ENCODE measurements at places on chromosomes 1 and 21. TPM values are rescaled to one million over a fixed set of nuclear protein-coding genes. Genes with fewer than 3 reads are reported as not detected.

GRCh38 chr1:220473440-220473839 is 54.5 kb upstream of the MARK1 start:
- no peak for DNase-seq

GRCh38 chr1:94422115-94422820 is 4.1 kb downstream of the ABCD3 start:
- DNase-seq: no peak

Gene FCRL1
- total RNA-seq: 1.8 TPM

DNA sequence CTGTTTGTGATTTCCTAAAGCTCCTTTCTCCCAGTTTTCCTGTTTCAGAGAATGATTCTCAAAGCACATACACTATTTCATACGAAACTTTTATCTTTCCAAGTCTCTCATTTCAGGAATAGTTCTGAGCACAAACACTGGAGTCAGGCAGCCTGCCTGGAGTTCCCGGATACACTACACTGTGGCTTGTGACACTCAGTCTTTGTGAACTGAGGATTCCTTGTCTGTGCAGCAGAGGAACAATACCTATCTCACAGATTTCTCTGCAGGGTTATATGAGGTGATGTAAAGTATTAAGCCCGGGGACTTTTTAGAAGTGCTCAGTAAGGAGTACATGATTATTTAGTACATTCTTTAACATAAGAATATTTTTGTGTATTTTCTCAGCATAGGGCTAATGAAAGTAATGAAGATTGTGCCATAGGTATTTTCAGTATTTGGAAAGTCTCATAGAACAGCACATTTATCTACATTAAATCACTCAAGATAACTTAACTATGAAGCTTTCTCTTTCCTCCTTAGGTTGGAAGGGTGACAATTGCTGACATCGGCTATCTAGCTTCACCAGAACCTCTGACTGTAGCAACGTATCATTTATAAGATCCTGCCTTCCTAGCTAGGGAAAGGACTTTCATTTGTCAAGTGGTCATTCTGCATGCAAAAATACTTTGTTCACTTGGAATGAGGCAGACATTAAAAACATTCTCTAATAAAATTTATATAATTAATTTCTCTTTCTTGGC is 12.9 kb downstream of the GBP2 start:
- DNase-seq: no peak

Gene C1orf56
- total RNA-seq: 5.0 TPM

DNA sequence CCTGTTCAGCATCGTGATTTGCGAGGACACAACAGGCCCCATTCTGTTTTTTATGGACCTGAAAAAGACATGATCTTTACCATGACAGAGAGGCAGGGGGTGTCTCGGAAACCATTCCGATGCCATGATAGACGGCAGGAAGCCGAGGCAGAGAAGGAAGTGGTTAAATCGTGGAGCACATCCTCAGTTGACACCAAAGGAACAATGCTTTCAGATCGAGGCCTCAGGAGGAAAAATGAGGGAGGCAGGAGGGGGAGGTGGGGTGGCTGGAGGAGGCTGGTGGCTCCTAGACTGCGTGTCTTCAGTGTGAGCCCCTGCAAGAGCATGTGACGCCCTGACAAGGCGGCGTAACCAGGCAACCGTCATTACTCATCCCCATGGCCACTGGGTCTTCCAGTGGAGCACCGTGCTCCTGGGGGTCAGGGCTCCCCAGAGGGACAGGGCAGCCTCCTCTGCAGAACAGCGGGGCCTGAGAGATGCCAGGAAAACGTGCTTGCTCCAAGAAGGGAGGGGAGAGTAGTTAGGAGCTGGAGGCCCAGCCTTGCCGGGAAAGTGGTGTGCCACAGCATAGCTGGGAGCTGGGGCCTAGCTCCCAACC is 172.8 kb upstream of the TMEM51 start:
- no peak for DNase-seq

- DNase-seq: no peak
These were observed 1.2 kb upstream of the NUCKS1 start for GRCh38 chr1:205751036-205751651.

DNA sequence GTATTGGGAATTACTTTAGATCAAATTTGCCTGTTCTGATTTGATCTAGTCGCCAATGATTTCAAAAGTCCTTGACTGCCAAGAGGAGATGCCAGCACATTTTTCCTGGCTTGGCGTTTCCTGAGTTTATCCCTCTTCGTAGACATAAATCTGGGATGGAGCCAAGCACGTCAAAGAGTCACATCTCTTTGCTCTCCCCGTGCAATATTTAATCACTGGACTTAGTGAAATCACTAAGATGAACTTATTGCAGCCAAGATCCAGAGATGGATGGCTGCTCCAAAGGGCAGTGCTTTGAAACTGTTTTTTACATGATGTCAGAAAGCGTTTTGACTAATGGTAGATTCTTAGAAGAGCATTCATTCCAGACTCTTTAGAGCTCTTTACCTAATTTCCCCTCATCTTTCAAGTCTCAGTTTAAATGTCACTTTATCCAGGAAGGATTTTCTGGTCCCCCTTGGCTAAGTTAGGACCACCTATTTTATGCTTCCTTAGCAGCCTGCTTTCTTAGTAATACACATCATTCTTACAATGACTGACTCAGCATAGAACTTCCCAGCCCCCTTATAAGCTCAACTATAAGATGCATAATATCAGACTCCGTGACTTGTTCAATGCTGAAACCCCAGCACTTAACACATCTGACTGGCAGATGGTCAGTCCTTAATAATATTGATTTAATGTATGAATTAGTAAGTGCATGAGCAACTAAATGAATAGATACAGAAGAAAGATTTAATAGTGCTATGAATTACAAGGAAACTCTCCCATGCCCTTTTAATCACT is 94.4 kb upstream of the GREM2 start:
- no peak for DNase-seq

DNA sequence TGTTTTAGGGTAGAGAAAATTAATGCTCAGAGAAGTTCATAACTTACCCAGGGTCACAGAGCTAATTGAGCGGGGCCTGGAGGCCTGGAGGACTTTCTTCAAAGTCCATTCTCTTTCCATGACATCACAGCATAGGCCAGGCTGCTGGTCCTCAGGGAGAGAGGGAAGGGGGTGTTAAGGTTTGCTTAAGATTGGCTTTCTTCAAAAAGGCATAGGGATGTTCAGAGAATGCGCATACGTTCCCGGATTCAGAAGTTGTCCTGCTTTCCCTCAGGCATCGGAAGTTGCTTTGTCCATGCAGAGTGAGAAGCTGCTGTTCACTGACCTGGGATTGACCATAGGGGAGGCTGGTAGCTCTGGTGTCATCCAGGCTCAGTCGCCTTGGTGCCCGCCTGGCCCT is 25.0 kb downstream of the RASSF5 start:
- DNase-seq: no peak

Gene SLAMF6
- 1.2 TPM for total RNA-seq

- no peak for DNase-seq
These were observed 26.3 kb upstream of the PTGFR start for GRCh38 chr1:78464449-78464891.
